ENCODE measurements at places on chromosomes 3 and 15.

DNA sequence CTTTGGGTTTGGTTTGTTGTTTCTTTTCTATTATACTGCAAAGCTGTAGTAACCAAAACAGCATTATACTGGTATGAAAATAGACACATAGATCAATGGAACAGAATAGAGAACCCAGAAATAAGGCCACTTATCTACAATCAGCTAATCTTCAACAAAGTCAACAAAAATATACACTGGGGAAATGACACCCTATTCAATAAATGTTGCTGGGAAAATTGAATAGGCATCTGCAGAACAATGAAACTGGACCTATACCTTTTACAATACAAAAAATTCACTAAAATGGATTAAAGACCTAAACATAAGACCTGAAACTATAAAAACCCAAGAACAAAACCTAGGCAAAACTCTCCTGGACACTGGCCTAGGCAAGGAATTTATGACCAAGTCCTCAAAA is 52.9 kb downstream of the TLNRD1 start:
- no peak for DNase-seq

DNA sequence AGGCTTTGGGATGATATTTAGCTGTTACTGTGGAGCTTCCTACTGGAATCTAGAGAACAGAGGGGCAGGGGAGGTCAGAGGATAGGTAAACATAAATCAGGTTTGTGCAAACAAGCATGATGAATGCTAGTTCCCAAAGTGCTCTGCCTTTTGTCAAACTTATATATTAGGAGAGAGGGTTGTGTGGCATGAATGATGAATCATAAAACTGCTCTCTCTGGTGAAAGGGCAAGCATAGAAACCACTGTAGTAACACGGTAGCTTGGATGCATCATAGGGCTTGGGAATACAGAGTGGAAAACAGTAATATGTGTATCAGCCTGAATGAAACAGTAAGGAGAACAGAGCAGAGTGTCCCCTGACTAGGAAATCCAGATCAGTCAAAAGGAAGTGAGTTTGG is 486.7 kb downstream of the IL5RA start:
- no peak for DNase-seq

- DNase-seq, result no peak
Observed at GRCh38 chr15:98723195-98723594, 74.9 kb downstream of the IGF1R start.

DNA sequence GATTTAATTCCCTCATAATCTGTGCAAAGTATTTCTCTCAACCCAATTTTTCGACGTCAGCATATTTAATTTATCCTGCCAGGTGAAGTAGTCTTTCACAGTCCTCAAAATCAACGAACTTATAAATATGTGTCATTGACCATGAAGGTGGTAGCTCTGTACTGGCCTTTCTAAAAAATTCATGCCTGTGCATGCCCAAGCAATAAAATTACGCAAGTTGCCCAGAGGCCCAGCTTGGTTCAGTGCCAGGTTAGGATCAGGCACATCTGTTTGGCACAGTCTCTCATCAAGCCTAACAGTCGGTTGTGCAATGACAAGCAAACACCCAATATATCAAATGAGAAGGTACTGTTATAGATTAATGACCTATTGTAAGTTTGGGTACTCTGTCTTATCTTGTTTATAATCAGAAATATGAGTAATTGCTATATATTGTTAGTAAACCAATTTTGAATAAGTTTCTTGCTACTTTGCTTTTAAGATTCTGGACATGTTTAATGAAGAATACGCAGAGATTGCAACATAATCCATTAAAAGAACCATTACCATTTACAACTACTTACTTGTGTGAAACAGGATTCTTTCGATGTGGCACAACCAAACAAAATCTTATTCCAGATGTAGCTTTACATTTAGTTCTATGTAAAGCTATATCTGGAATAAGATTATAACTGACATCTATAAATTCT is 159.0 kb upstream of the IL12A start:
- DNase-seq, result peak; percentile 86

DNA sequence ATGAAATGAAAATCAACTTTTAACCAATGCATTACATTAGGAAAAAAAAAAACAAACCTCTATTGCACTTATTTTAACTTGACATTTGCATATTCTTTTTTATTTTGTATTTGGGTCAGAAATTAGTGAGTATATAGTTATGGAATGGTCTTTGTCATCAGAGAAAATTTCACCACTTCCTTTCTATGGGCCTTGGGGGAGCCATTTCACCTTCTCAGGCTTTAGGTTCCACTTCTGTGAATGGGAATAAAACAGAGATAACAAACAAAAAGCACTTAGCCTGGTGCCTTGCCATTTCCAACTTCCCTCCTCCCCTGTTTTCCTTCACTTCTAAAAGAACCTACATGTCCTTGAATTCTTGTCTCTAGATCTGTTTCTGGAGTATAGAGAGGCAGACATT is 168.0 kb upstream of the STT3B start:
- no peak for DNase-seq

GRCh38 chr3:108183181-108183580 is 39.0 kb downstream of the IFT57 start:
- no peak for DNase-seq

DNA sequence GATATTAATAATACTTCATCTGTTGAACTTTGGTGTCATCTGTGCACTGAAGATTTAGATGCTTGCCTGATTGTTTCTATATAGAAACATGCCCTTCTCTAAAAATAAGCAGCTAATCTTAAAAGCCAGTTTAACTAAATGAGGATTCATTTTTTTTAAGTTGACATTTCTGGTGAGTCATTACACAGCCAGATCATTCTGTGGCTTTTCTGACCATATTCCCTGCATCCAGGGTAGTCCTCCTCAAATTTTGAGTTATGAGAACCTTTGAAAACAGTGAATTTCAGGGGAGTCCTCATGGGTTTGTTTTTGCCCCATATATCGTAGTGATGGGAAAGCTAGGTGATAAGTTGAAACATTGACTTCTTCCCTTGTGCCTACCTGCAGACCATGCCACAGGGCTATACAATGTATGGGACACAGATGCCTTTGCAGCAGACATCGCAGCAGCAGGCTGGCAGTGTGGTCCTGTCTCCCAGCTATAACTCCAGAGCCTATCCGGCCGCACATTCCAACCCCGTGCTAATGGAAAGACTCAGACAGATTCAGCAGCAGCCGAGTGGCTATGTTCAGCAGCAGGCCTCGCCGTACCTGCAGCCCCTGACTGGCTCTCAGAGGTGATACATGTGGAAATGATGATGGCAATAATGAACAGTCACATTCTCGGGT is 26.5 kb upstream of the P2RY12 start:
- no peak for DNase-seq
